ENCODE measurements at places on chromosomes 1 and 21.

- no peak for DNase-seq
Observed at GRCh38 chr1:176773038-176773437, 310.1 kb downstream of the PAPPA2 start.

- DNase-seq: no peak
Observed at GRCh38 chr21:45736690-45737484, 93.4 kb downstream of the PCBP3 start.

DNA sequence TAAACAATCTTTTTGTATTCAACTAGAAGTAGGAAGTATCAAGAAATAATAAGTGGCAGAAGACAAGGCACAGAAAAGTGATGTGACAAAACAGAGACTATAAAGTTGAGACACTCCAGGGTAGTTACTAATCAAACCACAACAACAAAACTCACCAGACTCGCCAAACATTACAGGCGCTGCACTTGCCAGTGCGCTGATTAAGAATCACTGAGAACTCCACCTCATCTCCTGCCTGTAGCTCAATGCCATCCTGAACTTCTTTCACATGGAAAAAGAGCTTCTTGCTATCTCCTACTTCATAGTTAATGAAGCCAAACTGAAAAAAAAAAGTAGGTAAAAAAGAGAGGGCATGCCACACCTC is 2.8 kb upstream of the NRAS start:
- DNase-seq: no peak

DNA sequence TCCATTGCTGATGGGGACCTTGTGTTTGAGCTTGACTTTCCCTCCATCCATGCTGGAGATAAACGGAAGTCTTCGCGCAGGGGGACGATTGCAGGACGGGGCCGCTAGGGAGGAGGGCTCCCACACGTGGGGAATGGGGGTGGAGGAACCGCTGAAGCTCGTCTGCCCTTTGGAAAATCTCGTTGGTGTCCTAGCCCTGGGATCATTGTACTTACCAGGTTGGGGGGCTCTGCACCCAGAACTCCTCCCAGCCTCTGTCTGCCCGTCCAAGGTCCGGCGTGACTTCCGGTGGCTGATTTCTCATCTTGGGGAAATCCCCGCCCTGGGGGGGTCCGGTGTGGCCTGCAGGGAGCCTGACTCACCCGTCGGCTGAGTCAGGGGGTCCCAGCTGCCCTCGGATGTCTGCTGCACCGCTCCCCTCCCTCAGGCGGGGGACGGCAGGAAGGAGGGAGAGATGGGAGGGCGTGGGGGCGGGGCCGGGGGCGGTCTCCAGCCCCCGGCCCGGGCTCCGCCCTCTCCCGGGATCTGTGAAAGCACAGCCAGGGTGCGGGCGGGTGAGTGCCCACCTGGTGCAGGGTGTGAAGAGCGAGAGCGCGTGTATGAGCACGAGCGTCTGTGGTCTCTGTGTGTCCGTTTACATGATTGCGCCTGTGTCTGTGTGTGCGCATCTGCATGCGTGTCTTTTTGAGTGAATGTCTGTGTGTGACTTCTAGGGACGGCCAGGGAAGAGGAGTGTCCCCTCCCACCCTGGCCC is 35.8 kb downstream of the PIK3CD start:
- DNase-seq: peak; percentile 42

DNA sequence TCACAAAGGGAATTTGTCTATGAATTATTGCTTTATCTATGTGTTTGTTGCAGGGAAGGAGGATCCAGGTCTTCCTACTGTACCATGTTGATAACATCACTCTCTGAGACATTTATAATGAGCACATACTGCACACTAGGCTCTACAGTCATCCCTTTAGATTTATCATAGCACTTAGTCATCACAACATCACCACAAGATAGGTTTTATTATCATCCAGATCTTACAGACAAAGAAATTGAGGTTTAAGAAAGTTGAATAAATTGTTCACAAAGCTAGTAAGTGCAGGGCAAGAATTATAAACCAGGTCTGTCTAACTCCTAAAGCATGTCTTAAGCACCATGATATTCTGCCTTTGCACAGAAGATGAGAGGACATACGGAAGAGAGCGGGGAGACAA is 121.1 kb upstream of the ST6GALNAC5 start:
- no peak for DNase-seq

GRCh38 chr21:40331172-40331571 is 463.9 kb downstream of the PCP4 start:
- no peak for DNase-seq

DNA sequence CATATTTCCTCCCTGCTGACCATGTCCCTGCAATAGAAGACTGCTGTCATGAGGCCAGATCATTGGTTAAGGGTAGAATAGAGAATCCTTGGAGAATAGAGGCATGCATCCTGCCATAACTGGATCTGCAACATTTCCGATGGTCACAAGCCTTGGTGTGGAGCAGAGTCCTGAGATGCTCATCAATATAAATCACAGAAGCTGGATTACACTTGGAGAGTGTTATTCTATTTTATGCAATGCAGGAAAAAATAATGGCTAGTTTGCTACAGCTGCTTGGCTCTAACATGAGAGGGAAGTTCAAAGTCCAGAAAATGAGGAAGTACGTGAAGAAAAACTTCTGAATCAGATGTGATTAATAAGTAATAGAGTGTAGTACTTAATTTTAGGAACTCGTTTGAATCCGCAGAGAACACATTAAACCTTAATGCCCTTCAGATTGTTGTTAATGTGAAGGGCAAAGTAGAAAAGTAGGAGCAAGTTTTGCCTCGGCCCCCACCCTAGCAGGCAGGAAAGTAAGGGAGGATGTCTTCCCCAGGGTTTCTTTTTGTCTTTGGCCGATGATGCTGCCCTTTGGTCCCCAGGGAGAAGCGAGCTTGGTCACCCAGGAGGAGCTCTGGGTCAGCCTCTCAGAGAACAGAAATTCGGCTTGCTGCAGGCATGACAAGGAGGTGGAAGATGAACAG is 59.5 kb downstream of the KCNK1 start:
- no peak for DNase-seq

DNA sequence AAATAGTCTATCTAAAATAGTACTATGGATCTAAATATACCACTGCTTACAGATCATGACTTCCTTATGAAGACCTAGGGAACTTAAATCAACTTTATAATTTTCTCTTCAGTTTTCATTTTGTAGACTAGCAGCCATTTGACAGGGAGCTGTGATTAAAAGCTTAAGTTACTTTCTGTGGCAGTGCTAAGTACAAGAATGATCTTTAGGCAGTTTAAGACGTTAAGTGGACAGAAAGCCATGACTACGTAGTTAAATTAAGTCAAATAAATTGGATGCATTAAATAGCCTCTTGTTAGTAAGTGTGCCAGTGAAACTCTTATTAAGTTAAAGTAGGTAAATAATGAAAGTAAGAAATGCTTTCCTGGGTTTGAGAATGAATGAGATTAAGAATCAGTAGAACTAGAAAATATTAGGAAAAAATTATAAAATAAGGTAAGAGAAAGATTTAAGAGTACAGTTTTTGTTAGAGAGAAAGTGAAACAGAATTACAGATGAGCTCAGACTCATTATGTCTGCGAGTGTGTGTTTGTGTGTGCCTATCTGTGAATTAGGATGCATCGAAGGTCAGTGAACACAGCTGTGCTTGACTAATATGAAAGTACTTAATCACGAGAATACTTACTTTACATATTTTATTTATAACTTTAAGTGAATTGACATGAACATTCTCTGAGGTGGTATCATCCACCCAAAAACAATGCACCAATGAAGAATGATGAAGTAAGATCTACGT is 336.9 kb downstream of the KCNT2 start:
- no peak for DNase-seq

Data from stimulated activated CD4-positive, alpha-beta T cell treated with anti-CD3 and anti-CD28 coated beads, Interleukin-15, amount 100 ng/mL, for 1 hour (primary cell).